ENCODE measurements at places on chromosomes 4 and X.
A peak's percentile ranks its signal among the peaks of the same experiment; 100 is the strongest.

- peak; percentile 89 for DNase-seq
Observed at GRCh38 chr4:173538148-173538908, 8.3 kb upstream of the HAND2 start.

DNA sequence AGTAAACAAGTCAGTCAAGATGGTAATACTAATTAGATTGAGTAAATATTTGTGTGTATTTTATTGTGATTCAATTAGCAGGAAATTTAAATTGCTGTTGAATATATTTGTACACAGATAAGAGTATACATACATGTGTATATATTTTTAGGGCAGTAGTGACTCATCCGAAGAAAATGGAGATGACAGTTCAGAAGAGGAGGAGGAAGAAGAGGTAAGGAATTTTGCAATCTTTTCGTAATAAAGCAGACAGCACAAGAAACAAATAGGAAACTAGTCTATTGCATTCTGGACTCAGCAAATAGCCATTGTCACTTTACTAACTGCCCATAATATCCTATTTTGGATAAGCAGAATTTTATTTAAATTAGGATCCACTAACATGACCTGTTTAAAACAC is 6.6 kb downstream of the IBSP start:
- DNase-seq: no peak

GRCh38 chr4:125388613-125389012 is 73.9 kb downstream of the FAT4 start:
- no peak for DNase-seq

GRCh38 chrX:103098488-103098887 is 5.5 kb upstream of the NXF3 start:
- no peak for DNase-seq

DNA sequence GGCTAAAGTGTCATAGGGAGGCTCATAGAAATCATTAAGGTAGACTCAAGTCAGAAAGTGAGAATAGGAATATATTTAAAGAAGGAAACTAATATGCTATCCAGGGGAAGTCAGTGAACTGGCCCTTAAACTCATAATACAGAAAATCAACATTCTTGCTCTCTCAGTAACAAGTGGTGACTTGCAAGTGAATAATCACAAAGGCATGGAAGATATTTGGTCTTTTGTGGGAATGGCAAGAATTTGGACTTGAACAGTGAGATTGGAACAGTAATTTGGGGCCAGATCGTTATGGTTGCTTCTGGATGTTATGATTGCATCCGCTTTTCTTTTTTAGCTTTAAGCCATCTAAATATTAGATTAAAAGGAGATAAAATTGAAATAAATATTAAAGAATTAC is 103.8 kb downstream of the TBC1D19 start:
- no peak for DNase-seq

DNA sequence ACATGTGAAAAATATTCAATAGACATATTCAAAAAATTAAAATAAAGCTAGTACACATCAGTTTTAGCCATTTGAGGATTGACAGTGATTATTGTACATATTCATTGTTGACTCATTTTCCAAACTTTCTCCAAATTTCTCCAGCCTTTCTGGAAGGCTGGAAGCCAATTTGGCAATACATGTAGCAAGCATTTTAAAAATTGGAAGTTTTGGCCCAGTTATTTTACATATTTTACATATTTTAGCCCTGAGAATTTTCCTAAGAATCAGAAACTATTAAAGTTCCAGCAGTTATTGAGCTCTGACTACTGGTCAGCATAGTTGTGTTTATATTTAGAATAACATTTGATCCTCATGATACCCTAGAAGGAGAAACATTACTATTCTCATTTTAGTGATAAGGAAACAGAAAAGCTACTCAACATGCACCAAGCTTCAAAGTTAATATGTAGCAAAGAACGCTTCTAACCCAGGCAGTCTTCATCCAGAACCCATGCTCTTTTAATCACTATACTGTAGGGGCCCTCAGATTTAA is 3.2 kb downstream of the CABS1 start:
- DNase-seq: no peak

DNA sequence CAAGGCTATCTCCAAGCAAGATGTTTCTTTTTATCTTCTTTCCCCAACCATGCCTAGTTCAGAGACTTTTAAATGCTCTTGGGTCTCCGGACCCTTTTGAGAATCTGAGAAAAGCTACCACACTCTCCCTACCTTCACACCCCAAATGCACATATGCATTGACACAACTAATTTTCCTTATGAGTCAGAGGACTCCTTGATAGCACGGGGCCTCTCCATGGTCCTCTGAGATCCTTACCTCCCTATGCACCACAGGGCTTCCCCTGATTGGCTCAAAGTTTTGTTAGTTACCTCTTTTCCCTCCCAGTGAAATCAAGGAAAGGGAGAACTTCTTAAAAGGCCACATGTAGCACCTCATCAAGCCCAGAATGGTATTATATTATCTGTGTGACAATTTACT is 86.8 kb upstream of the ATP6AP2 start:
- DNase-seq: no peak

DNA sequence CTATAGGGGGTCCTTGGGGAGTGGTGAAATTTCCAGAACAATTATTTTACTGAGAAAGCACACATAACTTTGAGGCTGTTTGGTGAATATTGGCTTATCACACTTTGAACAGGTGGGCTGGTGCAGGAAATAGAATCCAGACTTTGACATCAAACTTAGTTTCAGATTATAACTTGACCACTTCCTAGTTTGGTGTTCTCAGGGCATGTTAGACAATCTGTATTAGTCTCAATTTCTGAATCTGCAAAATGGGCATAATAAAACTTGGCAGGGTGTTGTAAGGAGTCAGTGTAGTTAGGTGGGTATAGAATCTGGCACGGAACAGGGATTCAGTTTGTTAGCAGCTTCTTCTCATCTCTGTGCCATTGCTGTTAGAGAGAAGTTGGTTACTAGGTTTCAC is 43.3 kb upstream of the MBNL3 start:
- DNase-seq: no peak

- DNase-seq: no peak
Observed at GRCh38 chr4:5568336-5568735, 140.0 kb downstream of the EVC2 start.

Data from NCI-H2081 (cell line).